ENCODE measurements at places on chromosomes 1 and 21. TPM values are rescaled to one million over a fixed set of nuclear protein-coding genes. Genes with fewer than 3 reads are reported as not detected.

GRCh38 chr1:235019961-235020360 is 108.7 kb downstream of the TOMM20 start:
- H3K4me3 ChIP-seq, result no peak overlapping the region
- peaks cover 3% of the 10 kb centered on the region for H3K4me1 ChIP-seq
- no peaks in the 10 kb centered on the region for H3K27me3 ChIP-seq
- no peak for DNase-seq
- H3K36me3 ChIP-seq, result no peaks in the 10 kb centered on the region

- H3K4me1 ChIP-seq, result no peaks in the 10 kb centered on the region
- H3K27me3 ChIP-seq, result peaks cover 4% of the 10 kb centered on the region
- no peak overlapping the region for H3K4me3 ChIP-seq
- no peak for DNase-seq
- H3K27ac ChIP-seq, result no peak overlapping the region
Measured at GRCh38 chr1:153271711-153272110, 12.2 kb downstream of the LORICRIN start.

DNA sequence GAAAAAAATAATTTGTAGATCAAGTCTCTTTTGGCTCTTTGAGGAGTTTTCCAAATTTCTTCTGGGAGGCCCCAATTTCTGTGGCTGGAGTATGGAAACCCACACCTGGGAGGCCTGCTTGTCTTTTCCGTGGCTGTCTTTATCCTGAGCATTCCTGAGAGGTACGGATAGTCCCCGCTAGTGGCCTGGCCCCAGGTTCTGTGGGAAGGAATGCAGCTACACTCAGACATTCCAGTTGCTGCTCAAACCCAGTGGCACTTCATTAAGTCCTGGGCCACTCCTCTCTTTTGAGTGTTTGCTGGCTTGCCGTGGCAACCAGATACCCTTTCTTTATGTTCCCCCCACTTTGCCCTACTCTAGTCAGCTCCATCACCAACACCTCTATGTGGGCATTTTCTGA is 310.4 kb downstream of the ASTN1 start:
- no peak for DNase-seq
- H3K27me3 ChIP-seq, result no peaks in the 10 kb centered on the region
- H3K4me1 ChIP-seq, result no peaks in the 10 kb centered on the region
- no peak overlapping the region for H3K27ac ChIP-seq
- no peak overlapping the region for H3K4me3 ChIP-seq
- H3K36me3 ChIP-seq, result no peaks in the 10 kb centered on the region

RABIF gene
- total RNA-seq, result 6.0 TPM

DNA sequence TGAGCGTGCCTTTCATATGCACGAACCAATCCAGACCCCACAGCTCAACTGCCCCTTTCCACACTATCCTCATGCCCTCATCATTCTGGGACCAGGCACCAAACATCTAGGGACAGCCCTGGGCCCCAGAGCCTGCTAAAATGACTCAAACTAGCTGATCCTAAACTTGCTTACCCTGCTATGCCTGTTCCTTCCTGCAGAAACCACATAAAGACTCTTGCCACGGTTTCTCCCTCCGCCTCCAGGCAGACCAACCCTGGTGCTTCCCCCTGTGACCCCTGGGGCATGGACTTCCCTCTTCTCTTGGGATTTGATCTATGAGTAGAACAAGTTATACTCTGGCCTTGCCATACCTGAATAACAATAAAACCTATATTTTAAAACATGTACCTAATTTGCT is 138.0 kb upstream of the CD34 start:
- no peak overlapping the region for H3K4me3 ChIP-seq
- peak overlapping the region; percentile 76 for H3K27ac ChIP-seq
- H3K27me3 ChIP-seq, result no peaks in the 10 kb centered on the region
- H3K4me1 ChIP-seq, result peaks cover 23% of the 10 kb centered on the region
- H3K36me3 ChIP-seq, result peaks cover 41% of the 10 kb centered on the region
- no peak for DNase-seq

TRIM46 gene
- total RNA-seq, result 5.8 TPM

DNA sequence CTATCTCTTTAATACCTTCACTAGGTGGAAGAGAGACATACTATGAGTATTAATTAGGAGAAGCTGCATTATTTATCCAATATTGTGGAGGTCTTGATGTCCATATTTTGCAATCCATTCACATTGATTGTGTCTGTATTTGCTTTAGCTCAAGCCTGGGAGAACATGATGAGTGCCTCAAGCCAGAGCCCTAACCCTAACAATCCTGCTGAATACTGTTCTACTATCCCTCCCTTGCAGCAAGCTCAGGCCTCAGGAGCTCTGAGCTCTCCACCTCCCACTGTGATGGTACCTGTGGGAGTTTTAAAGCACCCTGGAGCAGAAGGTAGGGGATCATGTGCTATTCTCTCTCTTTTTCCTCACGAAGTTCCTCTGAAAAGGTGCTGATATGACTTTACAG is 99.5 kb downstream of the CC2D1B start:
- no peak overlapping the region for H3K4me3 ChIP-seq
- DNase-seq, result no peak
- H3K4me1 ChIP-seq, result no peaks in the 10 kb centered on the region
- H3K27me3 ChIP-seq, result no peaks in the 10 kb centered on the region
- peaks cover 10% of the 10 kb centered on the region for H3K36me3 ChIP-seq

DNA sequence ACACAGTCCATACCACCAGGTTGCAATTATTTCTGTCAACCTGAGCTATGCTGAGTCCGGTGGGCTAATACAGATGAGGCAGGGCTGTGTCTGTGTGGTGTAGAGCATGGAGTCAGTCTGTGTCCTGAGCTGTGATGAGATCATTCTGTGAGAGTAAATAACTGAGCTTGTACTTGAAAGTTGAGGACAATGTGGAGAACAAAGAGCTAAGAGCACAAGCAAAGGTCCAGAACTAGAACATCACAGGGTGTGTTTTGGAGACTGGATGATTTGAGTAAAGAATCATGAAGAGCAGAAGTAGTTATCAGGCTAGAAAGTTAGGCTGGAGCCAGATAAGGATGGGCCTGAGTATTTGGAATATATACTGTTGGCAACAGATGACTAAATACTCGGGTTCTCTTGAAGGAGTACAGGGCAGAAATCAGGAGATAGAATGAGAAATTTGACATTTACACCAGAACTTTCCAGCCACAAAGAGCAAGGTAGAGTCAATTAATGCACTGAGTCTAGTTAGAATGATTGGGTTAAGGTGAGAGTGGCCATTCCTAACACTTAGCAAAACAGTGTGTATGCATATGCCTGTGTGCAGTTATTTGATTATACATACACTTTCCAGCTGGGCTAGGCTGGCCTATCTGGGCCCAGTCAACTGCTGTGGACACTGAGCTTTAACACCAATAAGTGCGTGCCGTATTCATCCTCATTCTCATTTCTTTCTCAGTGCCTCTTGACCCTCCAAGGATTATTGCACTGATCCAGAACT is 48.8 kb downstream of the LEPR start:
- DNase-seq, result no peak
- H3K4me3 ChIP-seq, result no peak overlapping the region
- no peaks in the 10 kb centered on the region for H3K36me3 ChIP-seq
- no peaks in the 10 kb centered on the region for H3K4me1 ChIP-seq

KDM5B gene
- total RNA-seq, result 42.0 TPM

DHDDS gene
- 59.4 TPM for total RNA-seq

All from thoracic aorta (tissue), 2 donors.